Adrenal gland (tissue), 19 donors: ENCODE measurements at places on chromosomes 3 and 15. TPM values are rescaled to one million over a fixed set of nuclear protein-coding genes. Genes with fewer than 3 reads are reported as not detected.

Gene JMJD7
- total RNA-seq = 10.5 TPM

Gene TERC
- total RNA-seq = 30.8 TPM

Gene PARP15
- total RNA-seq = 0.28 TPM

Gene TGFBR2
- total RNA-seq = 166 TPM

Gene ANKRD63
- total RNA-seq = not detected

Gene SLC15A2
- total RNA-seq = 3.0 TPM

Gene APOD
- 10.9 TPM for total RNA-seq

Gene SORD
- total RNA-seq = 43.6 TPM

DNA sequence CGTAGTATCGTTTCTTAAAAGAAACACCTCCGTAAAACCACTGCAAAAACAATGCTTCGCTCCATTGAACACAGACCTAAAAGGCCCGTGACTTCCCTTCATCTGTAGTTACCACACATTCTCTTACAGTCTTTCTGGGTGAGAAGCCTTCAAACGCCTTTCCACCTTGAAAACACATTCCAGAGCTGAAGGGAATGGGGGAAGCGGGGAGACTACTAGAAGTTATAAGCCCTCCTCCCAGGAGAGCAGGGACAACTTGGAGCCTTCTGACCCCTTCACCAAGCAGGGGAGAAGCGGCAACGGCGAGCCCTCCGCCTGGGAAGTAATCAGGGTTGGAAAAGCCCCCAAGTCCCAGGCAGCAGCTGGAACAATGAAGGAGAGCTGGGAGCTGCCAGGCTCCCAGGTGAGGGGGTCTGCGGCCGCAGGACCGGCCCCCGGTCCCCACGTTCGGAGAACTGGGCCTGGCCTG lies 461 bp downstream of the SECISBP2L start:
- H3K4me1 ChIP-seq = peaks cover 42% of the 10 kb centered on the region
- H3K36me3 ChIP-seq = no peaks in the 10 kb centered on the region
- no peaks in the 10 kb centered on the region for H3K27me3 ChIP-seq
- peak; percentile 42 for DNase-seq

- H3K4me3 ChIP-seq = no peak overlapping the region
- DNase-seq = no peak
- H3K36me3 ChIP-seq = no peaks in the 10 kb centered on the region
- H3K27me3 ChIP-seq = no peaks in the 10 kb centered on the region
- no peak overlapping the region for H3K27ac ChIP-seq
- H3K4me1 ChIP-seq = no peaks in the 10 kb centered on the region
These were observed 143.5 kb downstream of the NUP210 start for GRCh38 chr3:13276438-13277195.

DNA sequence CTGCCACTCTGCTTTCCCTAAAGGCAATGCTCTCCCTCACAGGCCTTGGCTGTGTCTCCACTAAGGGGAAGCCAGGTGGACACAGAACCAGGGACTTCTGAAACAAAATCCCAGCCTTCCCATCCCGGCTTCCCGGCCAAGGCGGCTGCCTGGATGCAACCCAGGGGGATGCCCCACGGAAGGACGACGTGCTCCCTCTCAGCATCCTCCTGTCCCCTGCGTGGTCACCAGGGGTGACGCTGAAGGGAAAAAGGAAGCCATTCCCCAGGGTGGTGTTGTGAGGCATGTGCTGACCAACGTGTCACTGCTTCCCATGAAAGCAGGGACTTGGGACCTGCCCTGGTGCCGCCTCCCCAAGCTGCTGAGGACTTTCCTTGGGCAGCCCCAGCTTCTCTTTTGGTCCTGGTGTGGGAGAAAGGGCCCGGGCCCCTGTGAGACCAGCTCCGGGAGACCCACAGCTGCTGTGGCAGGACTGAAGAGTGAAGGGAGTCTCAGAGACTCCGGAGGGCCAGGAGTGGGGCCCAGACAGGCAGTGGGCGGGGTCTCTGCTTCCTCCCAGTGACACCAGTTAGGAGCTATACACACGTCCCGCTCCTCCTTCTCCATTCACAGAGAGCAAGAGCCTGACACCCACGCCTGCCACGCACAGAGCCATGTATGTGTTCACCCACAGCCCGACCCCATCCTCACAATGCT lies 139.2 kb downstream of the NUP210 start:
- no peak overlapping the region for H3K4me3 ChIP-seq
- no peaks in the 10 kb centered on the region for H3K36me3 ChIP-seq
- H3K27me3 ChIP-seq = peaks cover 28% of the 10 kb centered on the region
- no peak overlapping the region for H3K27ac ChIP-seq

DNA sequence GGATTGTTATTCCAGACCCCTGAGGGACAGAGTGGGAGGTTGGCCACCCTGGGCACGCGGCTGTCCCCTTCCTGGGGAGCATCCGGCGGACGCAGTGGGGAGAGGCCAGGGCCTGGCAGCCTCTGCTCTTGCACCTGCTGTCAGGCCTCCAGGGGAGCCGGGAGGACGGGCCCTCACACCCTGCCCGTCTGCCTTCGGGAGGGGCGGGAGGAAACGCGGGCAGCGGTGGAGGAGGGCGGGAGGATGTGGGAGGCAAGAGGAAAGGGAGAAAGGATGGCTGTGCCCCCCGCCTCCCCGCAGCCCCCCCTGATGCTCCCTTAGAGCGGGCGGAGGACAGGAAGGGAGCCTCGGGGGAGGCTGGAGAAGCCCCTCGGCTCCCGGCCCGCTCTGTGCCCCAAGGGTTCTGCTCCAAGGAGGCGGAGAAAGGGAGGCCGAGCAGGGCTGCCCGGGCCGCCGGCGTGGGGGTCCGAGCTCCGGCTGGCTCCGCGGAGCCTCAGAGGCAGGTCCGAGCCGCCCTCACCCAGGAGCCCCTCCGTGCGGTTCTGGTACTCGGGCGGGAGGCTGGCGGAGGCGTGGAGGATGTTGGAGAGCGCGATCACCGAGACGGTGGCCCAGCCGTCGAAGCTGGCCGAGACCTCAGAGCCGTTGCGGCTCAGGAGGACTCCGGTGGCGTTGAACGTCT lies 40.9 kb downstream of the MUC20 start:
- no peaks in the 10 kb centered on the region for H3K36me3 ChIP-seq
- no peak overlapping the region for H3K4me3 ChIP-seq
- H3K27ac ChIP-seq = no peak overlapping the region
- H3K27me3 ChIP-seq = peaks cover 5% of the 10 kb centered on the region
- DNase-seq = no peak

DNA sequence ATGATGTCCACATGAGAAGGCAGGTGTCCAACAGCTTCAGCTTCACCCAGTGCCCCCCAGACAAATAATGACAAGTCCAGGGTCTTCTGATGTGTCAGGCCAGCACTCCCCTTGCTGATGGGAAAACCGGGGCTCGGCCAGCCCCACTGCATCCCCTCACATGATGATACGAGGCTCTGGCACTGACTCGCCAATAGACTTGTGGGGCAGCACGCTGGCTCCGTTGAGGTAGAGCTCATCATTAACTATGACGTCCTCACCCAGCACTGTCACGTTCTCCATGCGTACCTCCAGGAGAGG lies 2.1 kb upstream of the AMIGO3 start:
- no peak for DNase-seq
- H3K27ac ChIP-seq = no peak overlapping the region
- no peaks in the 10 kb centered on the region for H3K36me3 ChIP-seq
- H3K4me1 ChIP-seq = peaks cover 32% of the 10 kb centered on the region
- no peaks in the 10 kb centered on the region for H3K27me3 ChIP-seq

- H3K27ac ChIP-seq = peak overlapping the region; percentile 27
- no peaks in the 10 kb centered on the region for H3K36me3 ChIP-seq
- no peak overlapping the region for H3K4me3 ChIP-seq
- H3K4me1 ChIP-seq = peaks cover 7% of the 10 kb centered on the region
- no peaks in the 10 kb centered on the region for H3K27me3 ChIP-seq
- DNase-seq = no peak
These were observed 1.4 kb downstream of the MGLL start for GRCh38 chr3:127820826-127821313.

- H3K4me3 ChIP-seq = no peak overlapping the region
- H3K27ac ChIP-seq = no peak overlapping the region
- no peaks in the 10 kb centered on the region for H3K36me3 ChIP-seq
- peaks cover 4% of the 10 kb centered on the region for H3K4me1 ChIP-seq
These were observed 18.5 kb downstream of the KBTBD8 start for GRCh38 chr3:67016522-67017080.

GRCh38 chr15:51625236-51625635 lies 2.7 kb upstream of the DMXL2 start:
- no peaks in the 10 kb centered on the region for H3K4me1 ChIP-seq
- H3K36me3 ChIP-seq = no peaks in the 10 kb centered on the region
- no peak overlapping the region for H3K27ac ChIP-seq

DNA sequence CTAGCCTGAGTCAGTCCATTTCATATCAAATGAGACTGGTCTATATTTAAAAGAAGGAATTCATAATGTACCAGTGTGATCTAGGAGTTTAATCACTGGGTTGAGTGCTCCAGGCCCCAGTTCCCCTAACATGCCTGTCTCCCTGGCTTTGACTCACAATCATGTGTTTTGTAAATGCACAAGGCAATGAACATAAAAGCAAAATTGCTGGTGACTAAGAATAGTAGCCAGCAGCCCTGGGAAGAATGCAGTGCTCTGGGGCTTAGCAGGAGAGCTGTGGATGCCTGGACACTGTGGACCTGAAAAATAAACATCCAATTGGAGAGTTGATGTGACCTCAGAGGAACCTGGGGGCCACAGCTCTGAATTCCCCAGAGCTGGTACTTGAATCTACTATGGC lies 50.3 kb downstream of the SYNPR start:
- no peak overlapping the region for H3K4me3 ChIP-seq
- no peaks in the 10 kb centered on the region for H3K4me1 ChIP-seq
- H3K27ac ChIP-seq = no peak overlapping the region
- no peaks in the 10 kb centered on the region for H3K27me3 ChIP-seq
- DNase-seq = no peak
- H3K36me3 ChIP-seq = no peaks in the 10 kb centered on the region

- no peaks in the 10 kb centered on the region for H3K36me3 ChIP-seq
- DNase-seq = no peak
- no peak overlapping the region for H3K27ac ChIP-seq
- no peaks in the 10 kb centered on the region for H3K27me3 ChIP-seq
- H3K4me3 ChIP-seq = no peak overlapping the region
These were observed 174.6 kb downstream of the STT3B start for GRCh38 chr3:31707286-31707685.

GRCh38 chr3:14701676-14702075 lies 26.7 kb downstream of the C3orf20 start:
- no peaks in the 10 kb centered on the region for H3K27me3 ChIP-seq
- H3K36me3 ChIP-seq = no peaks in the 10 kb centered on the region
- H3K27ac ChIP-seq = no peak overlapping the region
- no peak for DNase-seq
- no peaks in the 10 kb centered on the region for H3K4me1 ChIP-seq

DNA sequence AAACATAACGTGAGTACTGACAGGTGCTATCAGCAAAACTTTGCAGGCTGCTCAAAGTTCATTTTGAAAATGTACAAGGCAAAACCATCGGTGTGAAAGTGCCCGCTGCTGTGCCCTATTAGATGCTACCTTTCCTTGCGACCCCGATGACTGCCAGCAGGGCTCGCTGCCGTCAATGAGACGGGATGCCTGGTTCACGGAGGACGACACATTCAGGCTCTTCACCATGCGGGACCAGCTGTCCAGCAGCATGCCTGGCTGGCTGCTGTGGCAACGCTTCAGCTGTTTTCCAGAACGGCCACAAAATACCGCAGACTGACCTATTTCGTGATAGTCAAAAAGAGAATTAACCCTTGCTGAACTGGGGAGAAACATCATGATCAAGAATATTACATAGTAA lies 92.7 kb upstream of the OCA2 start:
- peak; percentile 73 for DNase-seq
- H3K36me3 ChIP-seq = peaks cover 49% of the 10 kb centered on the region
- no peaks in the 10 kb centered on the region for H3K27me3 ChIP-seq
- H3K4me1 ChIP-seq = peaks cover 8% of the 10 kb centered on the region
- no peak overlapping the region for H3K27ac ChIP-seq

- H3K27me3 ChIP-seq = no peaks in the 10 kb centered on the region
- no peaks in the 10 kb centered on the region for H3K36me3 ChIP-seq
- no peak overlapping the region for H3K4me3 ChIP-seq
These were observed 61.3 kb downstream of the CTDSPL start for GRCh38 chr3:37922721-37923568.

DNA sequence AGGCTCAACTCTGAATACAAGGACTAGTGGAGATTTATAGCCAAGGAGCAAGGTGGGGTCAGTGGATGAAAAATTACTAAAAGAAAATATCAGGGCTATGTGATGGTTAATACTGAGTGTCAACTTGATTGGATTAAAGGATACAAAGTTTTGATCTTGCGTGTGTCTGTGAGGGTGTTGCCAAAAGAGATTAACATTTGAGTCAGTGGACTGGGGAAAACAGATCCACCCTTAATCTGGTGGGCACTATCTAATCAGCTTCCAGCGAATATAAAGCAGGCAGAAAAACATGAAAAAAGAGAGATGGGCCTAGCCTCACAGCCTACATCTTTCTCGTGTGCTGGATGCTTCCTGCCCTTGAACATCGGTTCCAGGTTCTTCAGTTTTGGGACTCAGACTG lies 14.4 kb upstream of the SENP7 start:
- H3K4me1 ChIP-seq = no peaks in the 10 kb centered on the region
- H3K4me3 ChIP-seq = no peak overlapping the region
- H3K27ac ChIP-seq = no peak overlapping the region

- H3K4me1 ChIP-seq = no peaks in the 10 kb centered on the region
- no peak overlapping the region for H3K27ac ChIP-seq
- H3K27me3 ChIP-seq = peaks cover 15% of the 10 kb centered on the region
These were observed 1.5 kb downstream of the LRRK1 start for GRCh38 chr15:100920516-100921135.

- H3K4me3 ChIP-seq = no peak overlapping the region
- DNase-seq = no peak
- H3K27ac ChIP-seq = no peak overlapping the region
- H3K4me1 ChIP-seq = no peaks in the 10 kb centered on the region
- H3K36me3 ChIP-seq = no peaks in the 10 kb centered on the region
These were observed 47.1 kb downstream of the SLC12A1 start for GRCh38 chr15:48253172-48253571.

GRCh38 chr3:15403495-15403894 lies 23.8 kb downstream of the METTL6 start:
- H3K27me3 ChIP-seq = no peaks in the 10 kb centered on the region
- no peaks in the 10 kb centered on the region for H3K4me1 ChIP-seq
- no peak overlapping the region for H3K27ac ChIP-seq
- no peaks in the 10 kb centered on the region for H3K36me3 ChIP-seq
- DNase-seq = no peak

DNA sequence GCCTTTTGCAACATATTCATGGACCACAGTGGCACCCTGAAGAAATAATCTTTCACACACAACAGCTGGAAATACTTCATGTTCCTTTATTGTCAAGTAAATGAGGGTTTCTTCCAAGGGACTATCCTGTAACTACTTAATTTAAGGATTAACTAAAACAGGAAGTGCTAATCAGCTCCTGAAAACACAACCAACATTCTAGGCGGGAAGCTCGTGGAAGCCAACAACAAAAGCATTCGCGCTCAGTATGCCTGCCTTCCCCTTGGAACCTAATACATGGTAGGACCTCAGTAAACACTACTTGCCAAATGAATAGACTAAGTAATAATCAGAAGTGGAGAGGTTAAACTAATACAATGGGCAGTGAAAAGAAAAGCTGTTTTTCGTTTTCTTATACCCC lies 300.9 kb downstream of the RORA start:
- H3K4me3 ChIP-seq = no peak overlapping the region
- H3K4me1 ChIP-seq = no peaks in the 10 kb centered on the region
- no peak for DNase-seq
- H3K36me3 ChIP-seq = no peaks in the 10 kb centered on the region
- H3K27me3 ChIP-seq = no peaks in the 10 kb centered on the region
